HCT116 (cell line): ENCODE measurements at places on chromosomes 6 and 20. TPM values are rescaled to one million over a fixed set of nuclear protein-coding genes. Genes with fewer than 3 reads are reported as not detected.

Gene ADGRF1
- 39.6 TPM for total RNA-seq

Gene EYA4
- not detected for total RNA-seq

Gene EBF4
- 11.4 TPM for total RNA-seq

GRCh38 chr20:35621560-35621946 lies 5.9 kb downstream of the SPAG4 start:
- H3K27ac ChIP-seq = no peak overlapping the region
- H3K36me3 ChIP-seq = peaks cover 13% of the 10 kb centered on the region
- no peak overlapping the region for H3K4me3 ChIP-seq

DNA sequence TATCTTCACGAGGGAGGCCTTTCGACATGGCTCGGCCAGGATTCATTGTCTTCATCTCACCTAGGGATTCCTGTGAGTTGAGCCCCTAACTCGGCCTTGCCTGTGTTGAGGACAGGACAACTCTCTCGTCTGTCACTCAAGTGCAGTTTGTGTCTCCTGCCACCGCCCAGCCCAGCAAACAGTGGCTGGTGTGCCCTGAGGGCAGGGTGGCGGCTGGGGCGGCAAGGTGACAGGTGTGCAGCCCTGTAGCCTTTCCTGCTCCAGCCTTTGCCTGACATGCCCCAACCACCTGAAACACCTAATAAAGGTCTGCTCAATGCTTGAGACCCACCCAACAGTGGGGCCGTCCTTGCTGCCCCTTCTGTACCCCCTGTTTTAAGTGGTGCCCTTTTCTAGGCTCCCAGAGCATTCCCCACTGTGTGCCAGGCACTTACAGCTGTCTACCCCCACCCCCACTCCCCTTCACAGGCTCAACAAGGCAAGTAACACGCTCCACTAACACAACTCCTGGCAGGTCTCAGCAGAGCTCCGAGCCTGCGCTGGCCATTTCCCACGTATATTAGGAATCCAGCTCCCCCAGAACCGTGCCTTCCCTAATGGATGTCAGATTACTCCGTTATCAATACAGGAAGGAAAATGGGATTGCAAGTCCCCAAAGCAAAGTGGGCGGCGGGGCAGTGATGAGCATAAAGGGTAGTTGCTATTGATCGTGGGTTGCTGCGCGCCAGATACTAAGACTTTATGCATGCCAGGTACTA lies 17.7 kb downstream of the GFRA4 start:
- H3K36me3 ChIP-seq = no peaks in the 10 kb centered on the region
- H3K27me3 ChIP-seq = no peaks in the 10 kb centered on the region
- H3K4me1 ChIP-seq = no peaks in the 10 kb centered on the region
- no peak overlapping the region for H3K27ac ChIP-seq
- no peak overlapping the region for H3K4me3 ChIP-seq

GRCh38 chr20:19746396-19746795 lies 11.7 kb upstream of the RIN2 start:
- H3K4me3 ChIP-seq = no peak overlapping the region
- H3K4me1 ChIP-seq = no peaks in the 10 kb centered on the region
- no peak for DNase-seq
- H3K27ac ChIP-seq = no peak overlapping the region
- H3K36me3 ChIP-seq = no peaks in the 10 kb centered on the region
- H3K27me3 ChIP-seq = no peaks in the 10 kb centered on the region; the same call in 1 of the 2 replicates

GRCh38 chr6:90003941-90004340 lies 109.7 kb downstream of the GJA10 start:
- H3K4me1 ChIP-seq = peaks cover 13% of the 10 kb centered on the region
- no peak overlapping the region for H3K27ac ChIP-seq
- no peaks in the 10 kb centered on the region for H3K27me3 ChIP-seq
- no peaks in the 10 kb centered on the region for H3K36me3 ChIP-seq
- no peak for DNase-seq
- H3K4me3 ChIP-seq = no peak overlapping the region

- no peaks in the 10 kb centered on the region for H3K27me3 ChIP-seq
- DNase-seq = no peak
- no peaks in the 10 kb centered on the region for H3K4me1 ChIP-seq
- H3K27ac ChIP-seq = no peak overlapping the region
These were observed 134.3 kb upstream of the AHI1 start for GRCh38 chr6:135631821-135632220.

DNA sequence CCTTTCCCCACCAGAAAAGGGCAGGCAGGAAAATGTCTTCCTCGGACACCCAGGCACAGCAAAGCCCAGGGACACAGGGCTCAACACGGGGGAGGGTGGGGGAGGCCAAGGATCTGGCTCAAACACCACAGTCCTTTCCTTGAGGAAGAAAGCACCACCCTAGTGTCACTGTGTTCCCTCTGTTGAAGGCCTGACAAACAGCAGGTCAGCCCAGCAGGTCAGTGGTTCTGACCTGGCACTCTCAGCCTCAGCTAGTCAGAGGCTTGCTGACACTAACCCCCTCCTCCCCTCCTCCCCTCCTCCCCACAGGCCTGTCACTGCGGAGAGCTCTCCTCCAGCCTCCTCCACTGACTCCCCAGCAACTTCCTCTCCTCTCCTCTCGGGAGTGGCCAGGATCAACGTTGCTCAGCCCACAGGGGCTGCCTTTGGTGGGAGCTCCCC lies 239.6 kb downstream of the LRFN2 start:
- no peaks in the 10 kb centered on the region for H3K36me3 ChIP-seq
- no peak for DNase-seq
- H3K27me3 ChIP-seq = peaks cover 6% of the 10 kb centered on the region; the same call in 1 of the 2 replicates
- H3K4me3 ChIP-seq = no peak overlapping the region
- peaks cover 5% of the 10 kb centered on the region; the same call in 1 of the 2 replicates for H3K4me1 ChIP-seq

GRCh38 chr6:25089442-25089841 lies 153.7 kb upstream of the RIPOR2 start:
- no peaks in the 10 kb centered on the region for H3K36me3 ChIP-seq
- no peak overlapping the region for H3K27ac ChIP-seq
- no peak for DNase-seq
- peaks cover 10% of the 10 kb centered on the region for H3K27me3 ChIP-seq
- H3K4me1 ChIP-seq = no peaks in the 10 kb centered on the region
